ENCODE measurements at places on chromosomes 13 and 19. TPM values are rescaled to one million over a fixed set of nuclear protein-coding genes. Genes with fewer than 3 reads are reported as not detected.

ZNF45 gene
- total RNA-seq, result 12.4 TPM

MED4 gene
- total RNA-seq, result 37.4 TPM

ATP8B3 gene
- total RNA-seq, result 1.1 TPM

CD209 gene
- total RNA-seq, result not detected

CDX2 gene
- not detected for total RNA-seq

HSPB6 gene
- total RNA-seq, result 0.10 TPM

CEACAM8 gene
- not detected for total RNA-seq

SMIM7 gene
- total RNA-seq, result 61.8 TPM

EXOSC5 gene
- total RNA-seq, result 19.6 TPM

ZNF699 gene
- total RNA-seq, result 6.9 TPM

SMAD9 gene
- 0.34 TPM for total RNA-seq

SLITRK6 gene
- total RNA-seq, result 5.6 TPM

LYPD5 gene
- total RNA-seq, result 4.0 TPM

OR7C1 gene
- total RNA-seq, result not detected

ZNF441 gene
- total RNA-seq, result 3.6 TPM

INAFM1 gene
- 2.2 TPM for total RNA-seq

C1QTNF9 gene
- not detected for total RNA-seq

EDNRB gene
- not detected for total RNA-seq

FBXO27 gene
- total RNA-seq, result 9.0 TPM

Data from foreskin keratinocyte (primary cell).